Dermis microvascular lymphatic vessel endothelial cell (primary cell): ENCODE measurements at places on chromosomes 13 and 19. TPM values are rescaled to one million over a fixed set of nuclear protein-coding genes. Genes with fewer than 3 reads are reported as not detected.
A peak's percentile ranks its signal among the peaks of the same experiment; 100 is the strongest.

DNA sequence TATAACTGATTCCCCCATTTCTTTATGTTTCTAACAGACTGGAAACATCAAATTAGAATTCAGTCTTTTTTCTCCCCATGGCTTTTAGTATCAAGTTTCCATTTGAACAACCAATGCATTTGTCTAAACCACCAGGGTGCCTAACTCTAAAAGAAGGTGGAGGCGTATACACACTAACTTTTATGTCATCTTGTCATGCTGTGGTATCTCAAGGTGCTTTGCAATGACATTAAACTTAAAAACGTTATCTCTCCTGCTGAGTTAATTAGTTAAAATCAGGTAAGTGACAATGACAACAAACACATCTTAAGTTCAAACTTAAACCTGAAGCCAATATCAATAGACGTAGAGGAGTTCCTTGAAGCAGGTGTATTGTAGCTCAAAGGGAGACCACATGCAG, 1001.7 kb downstream of the PCDH17 start:
- no peak for DNase-seq

DNA sequence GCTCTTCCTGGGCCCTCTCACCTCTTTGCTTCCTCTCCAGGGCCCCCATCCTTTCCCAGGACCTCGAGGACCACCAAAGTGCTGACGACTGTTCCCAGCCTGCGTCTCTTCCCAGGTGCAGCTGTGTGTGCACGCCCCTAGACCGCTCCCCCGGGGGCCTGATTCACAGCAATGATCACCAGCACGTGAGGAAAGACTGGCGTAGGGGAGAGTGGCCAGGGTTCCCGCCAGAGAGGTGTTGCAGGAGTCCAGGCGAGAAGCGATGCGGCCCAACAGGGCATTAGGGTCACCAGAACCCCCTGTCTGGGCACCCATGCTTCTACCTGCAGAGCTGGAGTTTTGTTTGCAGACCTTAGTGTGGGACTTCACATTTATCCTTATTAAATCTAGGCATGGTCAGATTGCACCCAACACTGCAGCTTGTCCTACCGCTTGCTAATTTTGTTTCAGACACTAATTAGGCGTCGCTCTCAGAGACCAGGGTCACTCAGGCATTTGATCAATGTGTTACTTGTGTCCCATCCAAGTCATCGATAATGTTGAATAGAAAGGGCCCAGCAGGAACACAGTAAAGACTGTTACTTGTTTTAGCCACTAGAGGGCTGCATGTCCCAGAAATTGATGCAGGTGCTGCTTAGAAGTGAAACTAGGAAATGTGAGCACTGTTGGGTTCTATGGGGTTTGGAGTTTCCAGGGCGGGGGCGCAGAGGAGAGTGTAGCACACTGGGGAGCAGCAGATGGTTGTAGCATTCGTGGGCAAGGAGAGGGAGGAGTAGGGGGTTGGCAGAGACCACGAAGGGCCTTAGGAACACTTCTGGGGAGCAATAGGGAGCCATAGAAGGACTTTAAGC, 53.2 kb downstream of the CDADC1 start:
- DNase-seq, result peak; percentile 70

DNA sequence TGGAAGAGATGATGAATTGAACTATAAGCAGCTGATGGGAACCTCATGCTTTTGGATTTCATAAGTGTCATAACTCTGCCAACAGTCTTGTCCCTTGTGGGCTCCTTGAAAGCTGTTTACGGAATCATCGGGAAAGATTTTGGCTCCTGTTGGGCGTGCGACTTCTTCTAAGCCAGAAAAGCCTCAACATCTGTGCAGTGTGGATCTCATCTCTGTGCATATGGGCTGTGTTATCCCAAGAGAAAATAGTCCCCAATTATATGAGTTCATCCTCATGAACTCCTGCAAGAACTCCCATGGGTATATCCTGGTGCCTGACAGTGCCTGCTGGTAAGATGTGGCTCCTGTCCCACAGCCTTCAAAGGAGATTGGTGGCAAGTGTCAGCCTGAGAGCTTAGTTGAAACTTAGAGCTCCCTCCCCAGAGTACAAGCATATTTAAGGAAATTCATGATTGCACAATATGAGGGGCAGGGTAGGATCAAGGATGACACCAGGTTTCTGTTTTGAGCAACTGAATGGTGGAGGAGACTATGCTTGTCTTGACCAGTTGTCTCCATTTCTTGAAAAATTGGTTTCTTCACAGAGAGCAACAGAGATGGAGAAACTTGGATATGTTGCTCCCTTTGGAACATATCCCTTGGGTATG, 243.5 kb downstream of the ITGBL1 start:
- no peak for DNase-seq

DNA sequence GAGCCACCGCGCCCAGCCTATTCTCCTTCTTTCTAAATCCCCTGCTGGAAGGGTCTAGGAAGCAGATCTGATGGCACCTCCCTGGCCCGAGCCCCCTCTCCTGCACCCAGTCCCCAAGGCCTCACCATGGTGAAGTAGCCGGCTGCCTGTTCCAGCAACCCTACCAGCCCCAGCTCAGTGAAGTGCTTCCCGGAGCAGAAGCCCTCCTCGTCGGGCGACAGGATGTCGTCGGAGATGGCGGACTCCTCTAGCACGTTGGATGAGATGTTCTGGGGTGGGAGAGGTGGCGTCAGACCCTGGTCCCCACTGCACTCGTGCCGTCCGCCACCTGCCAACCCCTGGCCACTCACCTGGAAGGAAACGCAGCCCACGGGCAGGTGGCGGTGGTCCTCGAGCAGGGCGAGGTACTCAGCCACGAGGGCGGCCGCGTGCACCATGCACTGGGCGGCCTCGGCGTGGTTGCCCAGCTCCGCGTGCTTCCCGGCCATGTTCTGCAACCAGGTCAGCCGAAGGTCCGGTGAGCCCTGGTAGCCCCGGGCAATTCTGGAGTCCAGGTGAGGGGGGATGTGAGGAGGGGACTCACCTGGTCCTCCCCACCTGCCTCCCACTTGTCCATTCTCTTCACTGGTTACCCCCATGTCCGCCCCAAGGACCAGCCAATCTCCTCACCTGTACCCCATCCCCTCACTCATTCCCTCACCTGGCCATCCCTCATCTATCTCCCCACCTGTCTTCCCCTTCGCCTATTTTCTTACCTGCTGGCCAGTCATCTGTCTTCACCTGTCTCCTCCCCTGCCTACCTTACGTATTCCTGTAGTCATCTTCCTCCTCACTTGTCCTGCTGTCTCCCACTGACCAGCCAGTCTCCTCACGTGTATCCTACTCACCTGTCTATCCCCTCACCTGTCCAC, 11.5 kb upstream of the KANK2 start:
- DNase-seq, result no peak

DNA sequence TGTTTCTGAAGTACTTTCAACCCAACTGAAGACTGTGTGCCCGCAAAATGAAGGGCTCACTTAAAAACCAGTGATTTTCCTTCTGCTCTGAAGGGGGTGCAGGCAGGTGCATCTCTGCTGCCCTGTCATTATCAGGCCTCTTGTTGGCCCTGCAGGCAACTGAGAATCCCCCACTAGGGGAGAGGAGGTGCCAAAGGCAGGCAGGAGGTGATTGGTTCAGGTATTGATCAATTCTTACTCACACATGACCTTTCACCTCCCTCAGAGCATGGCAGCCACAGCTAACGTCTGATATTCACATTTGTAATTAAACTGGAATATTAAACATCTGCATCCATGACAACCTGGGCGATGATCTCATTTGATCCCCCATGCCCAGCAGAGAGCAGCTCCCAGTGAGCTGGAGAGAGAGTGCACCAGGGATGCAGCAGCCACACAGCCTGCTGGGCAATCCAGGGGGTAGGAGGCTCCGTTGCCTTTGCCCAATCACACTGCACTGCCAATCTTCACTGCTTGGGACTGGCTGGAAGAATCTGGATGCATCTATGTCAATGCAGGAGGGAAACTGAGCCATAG, 267.9 kb upstream of the TSHZ3 start:
- DNase-seq, result no peak

- DNase-seq, result no peak
Observed at GRCh38 chr13:32895296-32895695, 120.9 kb upstream of the KL start.

GRCh38 chr19:17687857-17688784, at the start of gene UNC13A:
UNC13A (minus strand) TSS chr19:17688354; CDS start chr19:17688199, 155 bp downstream.
- DNase-seq, result no peak

- DNase-seq, result no peak
Observed at GRCh38 chr19:39057615-39058014, 25.3 kb upstream of the FBXO27 start.

DNA sequence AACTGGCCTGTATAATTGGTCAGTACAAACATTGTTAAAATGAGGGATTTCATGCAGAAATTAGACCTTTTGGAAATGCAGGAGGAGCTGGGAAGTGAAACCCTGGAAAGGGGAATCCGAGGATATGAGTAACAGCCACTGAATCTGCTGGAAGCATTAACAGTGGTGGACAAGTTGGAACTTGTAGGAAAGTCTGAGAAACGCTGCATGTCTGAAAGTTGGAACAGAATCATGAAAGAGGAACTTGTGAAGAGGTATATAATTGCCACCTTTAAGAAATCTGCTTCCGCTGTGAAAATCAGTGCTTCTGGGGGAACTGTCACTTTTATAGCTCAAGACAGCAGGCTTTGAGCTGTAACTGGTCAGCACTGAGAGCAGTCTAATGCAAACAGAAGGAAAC, 716.5 kb upstream of the PRR20A start:
- DNase-seq, result no peak

- no peak for DNase-seq
Observed at GRCh38 chr19:12574036-12574435, 22.8 kb upstream of the ZNF564 start.

- peak; percentile 57 for DNase-seq
Observed at GRCh38 chr13:110108348-110109139, 198.4 kb downstream of the COL4A1 start.

DNA sequence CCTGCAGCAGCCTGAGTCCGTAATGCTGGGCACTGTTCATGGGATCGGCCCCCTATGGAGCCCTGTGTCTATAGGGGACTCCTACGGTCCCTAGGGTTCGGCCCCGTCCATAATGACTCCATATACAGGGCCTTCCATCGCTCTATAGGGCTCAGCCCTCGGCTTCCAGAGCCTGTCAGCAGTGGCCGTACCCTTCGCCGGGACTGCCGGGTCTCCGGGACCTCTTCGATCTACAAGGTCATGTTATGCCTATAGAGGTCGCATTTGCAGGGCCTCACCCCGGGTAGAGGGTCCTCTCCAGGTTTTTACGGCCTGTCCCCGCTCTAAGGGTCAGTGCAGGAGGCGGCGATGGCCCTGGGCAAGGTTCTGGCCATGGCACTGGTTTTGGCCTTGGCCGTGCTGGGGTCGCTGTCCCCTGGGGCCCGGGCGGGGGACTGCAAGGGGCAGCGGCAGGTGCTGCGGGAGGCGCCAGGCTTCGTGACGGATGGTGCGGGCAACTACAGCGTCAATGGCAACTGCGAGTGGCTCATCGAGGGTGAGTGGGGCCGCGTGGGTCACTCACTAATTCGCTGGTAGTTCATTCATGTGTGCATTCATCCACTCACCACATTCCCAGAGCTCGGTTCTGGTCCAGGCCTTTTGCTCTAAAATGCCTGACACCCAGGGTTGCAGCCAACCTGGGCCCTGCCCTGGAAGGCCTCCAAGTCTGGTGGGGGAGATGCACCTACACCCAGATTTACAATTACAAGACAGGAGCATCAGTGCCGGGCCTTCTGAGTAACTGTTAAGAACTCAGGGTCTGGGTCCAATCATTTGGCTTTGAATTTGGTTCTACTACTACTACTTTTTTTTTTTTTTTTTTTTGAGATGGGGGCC, 699 bp downstream of the MEGF8 start:
- no peak for DNase-seq

- no peak for DNase-seq
Observed at GRCh38 chr19:50341091-50341564, 12.0 kb upstream of the KCNC3 start.

GRCh38 chr13:36518707-36519106, 86.4 kb downstream of the CCNA1 start:
- DNase-seq, result no peak

- DNase-seq, result no peak
Observed at GRCh38 chr13:27977476-27978300, 8.6 kb upstream of the CDX2 start.

GRCh38 chr19:38304352-38304865, 358 bp downstream of the C19orf33 start:
- DNase-seq, result no peak

DNA sequence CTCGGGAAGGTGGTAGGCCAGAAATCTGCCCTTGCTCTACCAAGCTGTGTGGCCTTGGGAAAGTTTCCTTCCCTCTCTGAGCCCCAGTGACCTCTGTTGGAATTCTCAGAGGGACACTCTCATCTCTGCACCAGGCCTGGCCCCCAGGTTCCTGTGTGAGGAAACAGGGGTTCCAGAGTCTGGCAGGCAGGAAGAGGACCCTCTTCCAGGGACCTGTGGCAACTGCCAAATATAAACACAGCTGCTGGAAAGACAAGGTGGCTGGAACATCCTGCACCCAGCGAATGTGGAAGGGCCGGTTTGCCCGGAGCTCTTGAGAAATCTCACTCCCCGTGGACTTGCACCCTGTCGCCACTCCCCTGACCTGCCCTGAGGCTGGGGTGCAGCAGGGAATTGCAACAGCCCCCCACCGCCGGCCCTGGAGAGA, 52.8 kb downstream of the GADD45B start:
- DNase-seq, result no peak

- no peak for DNase-seq
Observed at GRCh38 chr13:43391036-43391435, 367.6 kb downstream of the DNAJC15 start.

- DNase-seq, result no peak
Observed at GRCh38 chr19:16073988-16074387, 2.3 kb upstream of the TPM4 start.

GRCh38 chr19:33701565-33701964, 79.8 kb downstream of the CHST8 start:
- DNase-seq, result no peak

DNA sequence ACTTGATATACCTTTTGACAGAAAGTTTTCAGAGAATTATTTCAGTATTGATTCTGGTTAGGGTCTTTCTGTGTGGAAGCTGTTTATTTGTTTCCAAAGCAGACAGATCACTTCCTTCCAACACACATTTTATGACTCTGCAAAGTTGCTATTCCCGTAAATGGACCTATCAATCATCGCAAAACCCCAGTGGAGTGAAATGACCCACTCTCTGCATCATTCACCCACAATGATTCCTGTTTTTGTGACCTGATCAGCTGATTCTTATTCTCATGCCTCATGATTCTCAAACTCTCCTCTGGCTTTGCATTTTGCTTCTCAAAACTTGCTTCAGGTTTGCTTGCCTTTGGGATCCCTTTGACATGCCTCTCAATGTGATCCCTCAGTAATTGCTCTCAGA, 453.7 kb downstream of the PCDH17 start:
- DNase-seq, result no peak

Gene C2CD4C
- total RNA-seq, result 3.7 and 7.2 TPM in 2 replicates

Gene ZNF470
- 3.1 and 3.5 TPM in 2 replicates for total RNA-seq

Gene PSPN
- 0.64 and 1.0 TPM in 2 replicates for total RNA-seq

Gene ZNF175
- total RNA-seq, result 2.1 and 3.9 TPM in 2 replicates

Gene COL4A2
- 626 and 1,224 TPM in 2 replicates for total RNA-seq

Gene IFNL1
- not detected in 2 replicates for total RNA-seq

Gene C1QTNF9
- not detected in 2 replicates for total RNA-seq

Gene ZNF541
- 0.39 and 0.63 TPM in 2 replicates for total RNA-seq

Gene AMH
- total RNA-seq, result 0.64 and 1.8 TPM in 2 replicates

Gene ZNF723
- not detected in 2 replicates for total RNA-seq

Gene CLEC17A
- not detected in 2 replicates for total RNA-seq

Gene SLC7A10
- total RNA-seq, result not detected in 2 replicates
